SK-N-SH (cell line): ENCODE measurements at places on chromosomes 6 and 20.

GRCh38 chr20:47453167-47453782, 48.4 kb upstream of the NCOA3 start:
- no peaks in the 10 kb centered on the region for H3K36me3 ChIP-seq
- H3K4me1 ChIP-seq: no peaks in the 10 kb centered on the region
- peak overlapping the region; percentile 72 for H3K27ac ChIP-seq
- no peak overlapping the region for H3K4me3 ChIP-seq

DNA sequence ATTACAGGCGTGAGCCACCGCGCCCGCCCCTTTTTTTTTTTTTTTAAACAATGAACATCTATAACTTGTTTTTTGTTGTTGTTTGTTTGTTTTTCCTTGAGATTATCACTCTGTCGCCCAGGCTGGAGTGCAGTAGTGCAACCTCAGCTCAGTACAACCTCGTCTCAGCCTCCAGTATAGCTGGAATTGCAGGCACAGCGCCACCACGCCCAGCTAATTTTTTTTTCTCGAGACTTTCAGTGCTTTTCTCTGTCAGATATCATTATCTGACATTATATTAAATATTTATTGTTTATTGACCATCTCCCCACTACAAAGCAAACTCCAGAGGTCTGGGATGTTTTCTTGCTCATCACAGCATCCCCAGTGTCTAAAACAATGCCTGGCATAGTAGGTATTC, 2.3 kb upstream of the DLK2 start:
- no peak overlapping the region for H3K27ac ChIP-seq
- no peak for DNase-seq
- H3K36me3 ChIP-seq: no peaks in the 10 kb centered on the region; the same call in 1 of the 2 replicates

DNA sequence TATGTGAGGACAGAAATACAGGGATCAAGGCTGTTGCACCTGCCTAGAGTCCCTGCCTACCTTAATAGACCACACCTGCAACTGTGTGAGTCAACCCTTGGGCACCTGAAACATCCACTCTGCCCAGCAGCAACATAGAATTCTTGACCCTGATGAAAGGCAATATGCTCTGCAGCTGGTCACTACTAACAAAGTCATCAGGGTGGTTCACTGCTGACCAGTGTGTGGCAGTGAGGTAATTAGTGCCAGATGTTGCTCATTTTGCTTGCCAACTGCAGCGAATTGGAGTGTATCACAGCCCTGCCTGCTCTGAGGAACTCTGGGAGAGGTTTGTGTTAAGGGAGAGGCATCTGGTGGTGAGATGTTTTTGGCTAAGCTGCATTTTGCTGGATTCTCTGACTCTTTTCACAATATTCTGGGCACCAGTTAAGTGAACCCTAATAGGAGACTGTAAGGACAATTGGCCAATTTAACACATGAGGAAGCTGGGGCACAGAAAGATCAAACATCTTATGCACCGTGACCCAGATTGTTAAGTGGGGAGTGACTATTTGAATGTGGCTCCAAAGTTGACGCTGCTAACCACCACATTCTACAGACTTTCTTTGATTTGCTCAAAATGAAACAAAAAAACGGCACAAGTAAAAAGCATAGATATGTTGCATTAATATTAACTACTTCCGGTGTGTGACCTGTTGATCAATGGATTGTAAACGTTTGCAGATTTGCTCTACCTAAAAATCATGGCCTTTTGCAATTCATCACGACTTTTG, 61.9 kb upstream of the OPRM1 start:
- H3K4me3 ChIP-seq: peak overlapping the region; percentile 10; the same call in 1 of the 2 replicates
- no peaks in the 10 kb centered on the region for H3K27me3 ChIP-seq
- H3K27ac ChIP-seq: peak overlapping the region; percentile 98
- DNase-seq: peak; percentile 84
- peaks cover 11% of the 10 kb centered on the region for H3K4me1 ChIP-seq

DNA sequence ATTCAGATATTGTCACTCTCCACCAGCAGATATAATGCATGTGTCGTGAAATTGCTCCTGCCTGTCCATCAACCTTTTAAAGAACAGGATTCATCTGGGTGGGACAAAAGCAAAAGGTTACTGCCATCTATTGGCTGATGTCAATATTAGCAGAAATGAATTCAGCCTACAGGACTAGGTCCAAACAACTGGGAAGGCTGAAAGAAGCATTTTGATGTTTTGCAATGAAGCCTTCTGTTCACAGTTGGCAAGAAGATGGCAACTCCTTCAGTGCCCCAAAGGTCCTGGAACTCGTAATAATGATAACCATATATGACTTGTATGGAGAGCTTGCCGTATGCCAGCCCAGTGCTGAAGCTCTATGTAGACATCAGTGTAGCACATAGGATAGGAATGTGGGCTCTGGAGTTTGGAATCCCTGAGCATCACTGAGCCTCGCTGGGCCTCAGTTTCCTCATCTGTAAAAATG, 7.5 kb downstream of the BCAS1 start:
- H3K4me3 ChIP-seq: no peak overlapping the region
- no peaks in the 10 kb centered on the region for H3K36me3 ChIP-seq
- no peaks in the 10 kb centered on the region; the same call in 1 of the 2 replicates for H3K4me1 ChIP-seq
- H3K27ac ChIP-seq: no peak overlapping the region

GRCh38 chr6:53119772-53120409, 28.8 kb downstream of the GCM1 start:
- no peaks in the 10 kb centered on the region; the same call in 1 of the 2 replicates for H3K27me3 ChIP-seq
- no peaks in the 10 kb centered on the region for H3K4me1 ChIP-seq
- no peaks in the 10 kb centered on the region for H3K36me3 ChIP-seq
- no peak overlapping the region for H3K4me3 ChIP-seq
- DNase-seq: no peak
- H3K27ac ChIP-seq: no peak overlapping the region

DNA sequence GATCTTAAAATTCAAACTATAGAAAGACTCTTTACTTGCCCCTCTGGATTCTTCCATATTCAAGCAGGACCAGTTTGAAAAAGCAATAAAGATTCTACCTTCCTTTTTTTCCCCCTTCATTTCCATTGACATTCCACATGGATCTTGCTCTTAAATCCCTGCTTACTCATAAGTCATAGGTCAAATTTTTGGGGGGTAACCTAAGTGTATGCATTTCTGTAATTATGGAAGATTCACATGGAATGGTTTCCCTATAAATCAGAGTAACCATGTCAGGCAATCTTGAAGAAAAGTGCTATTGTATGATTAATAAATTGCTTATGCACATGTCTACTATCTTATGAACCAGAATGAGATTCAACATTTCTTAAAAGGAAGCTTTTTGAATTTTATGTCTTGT, 551.0 kb downstream of the HAO1 start:
- no peak overlapping the region for H3K4me3 ChIP-seq
- no peaks in the 10 kb centered on the region for H3K4me1 ChIP-seq
- no peaks in the 10 kb centered on the region for H3K27me3 ChIP-seq

DNA sequence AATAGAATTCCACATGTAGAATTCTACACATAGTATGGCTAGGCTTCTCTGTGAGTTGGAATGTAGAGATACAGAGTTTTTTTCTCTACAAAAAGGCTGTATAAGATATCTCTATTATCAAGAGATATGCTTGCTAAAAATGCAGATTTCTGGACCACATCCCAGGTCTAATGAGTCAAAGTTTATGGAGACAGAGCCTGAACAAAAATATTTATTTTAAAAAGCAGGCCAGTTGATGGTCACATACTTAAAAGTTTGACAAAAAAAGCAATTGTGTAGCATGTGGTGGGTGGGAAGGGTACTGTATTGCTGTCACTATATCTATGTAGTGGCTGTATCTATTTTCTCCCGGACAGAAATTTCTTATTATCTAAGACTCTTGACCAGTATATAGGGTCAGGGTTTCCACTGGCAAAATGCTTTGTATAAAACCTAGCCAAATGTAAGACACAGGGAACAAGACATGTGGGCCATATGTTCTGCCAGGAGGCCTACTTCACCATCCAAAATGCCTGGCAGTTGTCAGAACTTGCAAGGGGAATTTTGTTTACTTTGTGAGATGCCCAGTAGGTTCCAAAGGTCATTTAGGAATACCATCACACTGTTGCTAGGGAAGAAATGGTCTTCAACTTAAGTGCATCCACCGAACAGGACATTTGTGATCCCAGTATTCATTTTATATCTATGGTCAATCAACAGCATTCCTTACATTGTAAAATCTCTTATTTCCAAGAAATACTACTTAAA, 60.6 kb downstream of the SHPRH start:
- no peak overlapping the region for H3K4me3 ChIP-seq
- no peaks in the 10 kb centered on the region for H3K27me3 ChIP-seq
- H3K27ac ChIP-seq: no peak overlapping the region; the same call in 1 of the 2 replicates
- no peak for DNase-seq
- no peaks in the 10 kb centered on the region for H3K4me1 ChIP-seq

DNA sequence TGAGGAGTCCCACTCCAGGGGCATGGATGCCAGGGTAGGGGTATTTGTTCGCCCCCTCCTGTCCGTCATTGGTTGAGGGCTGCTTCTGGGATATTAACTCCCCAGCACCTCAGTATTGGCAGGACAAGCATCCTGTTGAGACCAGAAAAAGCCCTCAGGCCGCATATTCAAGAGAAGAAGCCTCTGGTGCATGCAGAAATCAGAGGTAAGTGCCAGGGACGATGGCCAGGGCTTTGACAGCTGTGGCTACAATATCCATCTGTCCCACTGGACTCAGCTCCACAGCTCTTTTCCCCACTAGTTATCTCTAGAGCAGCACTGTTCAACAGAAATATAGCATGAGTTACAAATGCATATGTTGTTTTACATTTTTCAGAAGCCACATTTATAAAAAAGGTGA, 651.3 kb downstream of the KIF16B start:
- H3K4me3 ChIP-seq: no peak overlapping the region
- DNase-seq: peak; percentile 9
- H3K4me1 ChIP-seq: no peaks in the 10 kb centered on the region
- no peaks in the 10 kb centered on the region for H3K36me3 ChIP-seq
- no peak overlapping the region for H3K27ac ChIP-seq
- H3K27me3 ChIP-seq: no peaks in the 10 kb centered on the region

DNA sequence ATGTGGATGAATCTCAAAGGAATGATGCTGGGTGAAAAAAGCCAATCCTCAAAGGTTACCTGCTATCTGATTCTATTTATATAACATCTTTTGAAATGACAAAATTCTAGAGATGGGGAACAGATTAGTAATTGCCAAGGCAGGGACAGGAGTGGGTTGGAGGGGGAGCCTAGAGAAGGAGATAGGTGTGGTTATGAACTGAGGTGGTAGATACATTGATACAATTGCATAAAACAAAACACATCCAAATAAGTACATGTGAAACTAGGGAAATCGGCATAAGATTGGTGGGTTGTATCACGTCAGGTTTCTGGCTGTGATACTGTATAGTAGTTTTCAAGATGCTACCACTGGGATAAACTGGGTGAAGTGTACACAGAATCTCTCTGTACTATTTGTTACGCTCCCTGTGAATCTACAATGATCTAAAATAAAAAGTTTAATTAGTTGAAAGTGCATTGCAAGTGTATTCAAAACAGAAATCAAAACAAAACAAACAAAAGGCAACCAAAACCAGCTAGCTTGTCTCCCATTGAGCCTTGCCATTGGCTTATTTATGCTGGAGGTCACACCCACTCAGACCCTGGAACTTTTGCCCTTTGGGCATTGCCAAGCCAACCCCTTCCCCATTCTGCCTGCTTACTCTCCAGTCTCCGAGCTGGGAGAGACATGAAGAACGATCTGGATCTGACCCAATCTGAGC, 27.8 kb downstream of the PPP1R16B start:
- no peaks in the 10 kb centered on the region; the same call in 1 of the 2 replicates for H3K27me3 ChIP-seq
- no peak overlapping the region; the same call in 1 of the 2 replicates for H3K27ac ChIP-seq
- no peak overlapping the region for H3K4me3 ChIP-seq
- no peak for DNase-seq
- no peaks in the 10 kb centered on the region for H3K36me3 ChIP-seq

DNA sequence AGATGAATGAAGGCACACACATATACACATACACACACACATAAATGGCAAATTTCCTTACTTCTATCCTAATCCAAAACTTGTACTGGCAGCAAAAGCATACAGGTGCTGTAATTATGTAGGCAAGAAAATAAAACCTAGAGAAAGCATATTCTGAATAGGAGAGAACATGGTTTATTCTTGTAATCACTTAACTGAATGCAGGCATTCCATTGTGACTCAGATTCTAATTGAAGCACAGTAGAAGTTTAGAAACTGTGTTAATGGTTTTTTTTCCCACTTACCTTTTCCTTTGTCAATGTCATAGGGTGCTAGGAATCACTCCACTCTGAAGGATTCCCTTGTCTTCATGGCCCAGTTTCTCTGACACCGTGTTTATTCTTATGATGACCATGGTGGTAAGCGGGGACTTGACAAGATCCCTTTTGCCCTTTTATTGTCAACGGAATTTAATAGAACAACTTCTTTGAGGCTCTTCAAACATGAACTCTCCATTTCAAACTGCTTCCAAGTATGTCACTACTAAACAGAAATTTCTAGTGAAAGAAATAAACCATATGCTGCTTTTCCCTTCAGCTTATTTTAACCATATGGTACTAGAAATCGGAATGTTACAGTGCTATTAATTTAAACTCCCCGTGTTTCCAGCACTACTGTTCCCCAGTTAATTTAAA, 164.2 kb downstream of the OGFRL1 start:
- no peak overlapping the region for H3K27ac ChIP-seq
- no peak overlapping the region for H3K4me3 ChIP-seq
- DNase-seq: no peak
- no peaks in the 10 kb centered on the region for H3K27me3 ChIP-seq

- H3K27me3 ChIP-seq: no peaks in the 10 kb centered on the region
- H3K27ac ChIP-seq: peak overlapping the region; percentile 81
- peaks cover 54% of the 10 kb centered on the region for H3K4me1 ChIP-seq
- peak overlapping the region; percentile 72 for H3K4me3 ChIP-seq
- H3K36me3 ChIP-seq: no peaks in the 10 kb centered on the region
Observed at GRCh38 chr6:41732591-41733359, 2.6 kb downstream of the TFEB start.

GRCh38 chr6:145814035-145814500, 527 bp downstream of the FBXO30 start:
- no peaks in the 10 kb centered on the region for H3K36me3 ChIP-seq
- H3K4me3 ChIP-seq: peak overlapping the region; percentile 82
- peak; percentile 34 for DNase-seq
- peaks cover 8% of the 10 kb centered on the region; the same call in 1 of the 2 replicates for H3K4me1 ChIP-seq
- no peaks in the 10 kb centered on the region for H3K27me3 ChIP-seq
- H3K27ac ChIP-seq: peak overlapping the region; percentile 83

DNA sequence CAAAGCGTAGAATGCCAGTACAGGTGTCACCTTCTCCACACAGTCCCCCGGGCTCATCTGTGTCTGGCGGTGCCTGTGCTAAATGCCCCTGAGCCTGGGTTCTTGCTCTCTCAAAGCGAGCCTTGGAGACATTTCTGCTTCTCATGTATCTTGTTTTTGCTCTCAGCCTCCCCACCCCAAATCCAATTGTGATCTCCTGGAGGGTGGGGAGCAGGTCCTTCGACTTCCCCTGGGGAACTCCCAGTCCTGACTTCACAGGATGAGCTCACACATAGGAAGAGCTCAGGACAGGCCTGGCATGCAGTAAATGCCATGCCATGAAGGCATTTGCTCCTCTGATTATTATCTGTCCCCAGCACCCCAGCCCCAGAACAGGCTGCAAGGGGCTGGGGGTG, 58.1 kb downstream of the NOL4L start:
- no peaks in the 10 kb centered on the region for H3K27me3 ChIP-seq
- no peak overlapping the region for H3K27ac ChIP-seq
- no peak for DNase-seq
- H3K36me3 ChIP-seq: no peaks in the 10 kb centered on the region

- no peak for DNase-seq
- no peak overlapping the region for H3K27ac ChIP-seq
- no peaks in the 10 kb centered on the region for H3K27me3 ChIP-seq
- H3K36me3 ChIP-seq: no peaks in the 10 kb centered on the region
Observed at GRCh38 chr6:41529049-41529448, 17.1 kb upstream of the FOXP4 start.

GRCh38 chr20:52342913-52343312, 151.3 kb upstream of the ZFP64 start:
- H3K4me3 ChIP-seq: no peak overlapping the region
- no peak overlapping the region for H3K27ac ChIP-seq
- H3K36me3 ChIP-seq: no peaks in the 10 kb centered on the region
- H3K27me3 ChIP-seq: no peaks in the 10 kb centered on the region
- H3K4me1 ChIP-seq: no peaks in the 10 kb centered on the region
